ENCODE measurements at places on chromosomes 3 and 15. TPM values are rescaled to one million over a fixed set of nuclear protein-coding genes. Genes with fewer than 3 reads are reported as not detected.

The PLA2G4E gene
- total RNA-seq = not detected

The EFCAB12 gene
- 1.0 TPM for total RNA-seq

The B3GALNT1 gene
- 0.27 TPM for total RNA-seq

The EPHA3 gene
- total RNA-seq = not detected

The HEG1 gene
- total RNA-seq = 16.3 TPM

The ACAP2 gene
- 7.4 TPM for total RNA-seq

The EPHA6 gene
- 0.12 TPM for total RNA-seq

The GPR15 gene
- not detected for total RNA-seq

The LMAN1L gene
- total RNA-seq = not detected

The DGKG gene
- 7.3 TPM for total RNA-seq

The RTP2 gene
- total RNA-seq = not detected

The THRB gene
- 2.1 TPM for total RNA-seq

The PCYT1A gene
- total RNA-seq = 44.1 TPM

The ZNF774 gene
- total RNA-seq = 1.0 TPM
